ENCODE measurements at places on chromosomes 3 and 15. TPM values are rescaled to one million over a fixed set of nuclear protein-coding genes. Genes with fewer than 3 reads are reported as not detected.

Gene COLQ
- total RNA-seq: 0.09 TPM

Gene CX3CR1
- not detected for total RNA-seq

Gene GOLGA8N
- 0.85 TPM for total RNA-seq

Gene GOLGA6L4
- total RNA-seq: under 0.01 TPM

Gene LSMEM2
- not detected for total RNA-seq

Gene ZXDC
- 16.1 TPM for total RNA-seq

Gene CNTN3
- total RNA-seq: 0.23 TPM

Gene CAV3
- 1.4 TPM for total RNA-seq

Gene SMCO1
- not detected for total RNA-seq

Gene DUOXA2
- not detected for total RNA-seq

Gene GOLGA6L7
- not detected for total RNA-seq

Gene ERICH6
- total RNA-seq: not detected

Gene PCSK6
- total RNA-seq: 10.7 TPM

Gene SEMA3B
- total RNA-seq: 10.6 TPM

Gene TMIE
- not detected for total RNA-seq

Gene ITIH3
- 10.7 TPM for total RNA-seq

Gene CMTM8
- 3.7 TPM for total RNA-seq

Gene TRPM7
- 51.8 TPM for total RNA-seq

All from pericardium fibroblast (primary cell).